ENCODE measurements at places on chromosomes 5 and 9.

GRCh38 chr5:147547730-147548129 lies 37.9 kb upstream of the DPYSL3 start:
- DNase-seq: no peak

- no peak for DNase-seq
These were observed 87.6 kb downstream of the PCDH1 start for GRCh38 chr5:141790630-141791029.

DNA sequence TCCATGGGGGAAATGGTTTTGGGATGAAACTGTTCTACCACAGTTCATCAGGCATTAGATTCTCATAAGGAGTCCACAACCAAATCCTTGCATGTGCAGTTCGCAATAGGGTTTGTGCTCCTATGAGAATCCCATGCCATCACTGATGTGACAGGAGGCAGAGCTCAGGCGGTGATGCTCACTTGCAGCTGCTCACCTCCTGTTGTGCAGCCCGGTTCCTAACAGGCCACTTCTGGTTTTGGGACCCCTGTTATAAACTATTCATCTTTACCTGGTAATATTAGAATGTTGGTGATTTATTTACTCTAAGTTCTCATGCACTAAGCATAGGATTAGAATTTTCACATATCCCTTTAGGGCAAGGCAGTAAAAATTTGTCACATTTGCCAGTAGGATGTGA lies 122.3 kb downstream of the CDC42SE2 start:
- DNase-seq: no peak

DNA sequence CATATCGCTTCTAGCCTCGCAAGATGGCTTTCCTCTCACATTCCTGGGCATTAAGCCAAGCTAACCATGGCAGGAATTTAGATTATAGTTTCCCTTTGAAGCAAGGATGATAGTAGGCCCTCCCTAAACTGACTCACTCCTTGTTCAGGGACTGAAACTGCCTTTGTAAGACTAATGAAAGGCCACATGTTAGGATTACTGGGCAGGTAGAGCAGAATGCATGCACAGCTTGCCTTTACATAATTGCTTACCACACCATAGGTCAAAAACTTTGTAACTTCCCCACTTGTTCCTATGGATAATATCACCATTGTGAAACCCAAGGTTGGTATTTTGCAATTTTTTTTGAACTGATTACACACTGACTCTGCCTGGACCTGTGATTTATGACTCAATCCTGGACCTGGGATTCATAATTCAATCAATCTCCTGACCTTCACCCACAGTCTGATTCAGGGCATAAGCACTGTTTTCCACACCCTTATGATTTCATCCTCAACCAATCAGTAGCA lies 41.0 kb upstream of the PRDM9 start:
- DNase-seq: no peak

Measured in GM12865 (cell line).